ENCODE measurements at places on chromosomes 7 and 10.

- DNase-seq: peak; percentile 57
Measured at GRCh38 chr10:119616882-119617570, 20.3 kb upstream of the TIAL1 start.

DNA sequence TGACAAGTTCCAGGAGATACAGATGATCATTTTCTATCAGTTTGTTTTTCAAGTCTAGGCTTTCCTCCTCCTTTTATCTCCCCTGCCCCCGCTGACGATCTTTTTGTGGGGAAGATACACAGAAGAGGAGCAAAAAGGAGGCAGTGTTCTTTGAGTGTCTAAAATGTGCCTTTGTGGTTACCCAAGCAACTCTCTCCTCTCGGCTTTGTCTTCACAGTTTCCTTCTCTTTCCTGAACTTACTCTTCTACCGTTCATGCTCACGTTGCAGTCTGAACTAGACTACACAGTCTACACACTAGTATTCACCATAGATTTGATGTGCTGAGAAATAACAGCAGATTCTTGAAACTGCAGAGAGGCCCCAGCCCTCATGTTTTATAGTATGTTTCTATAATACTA, 23.6 kb downstream of the CEP41 start:
- DNase-seq: no peak

- DNase-seq: no peak
Measured at GRCh38 chr7:99366646-99367045, 7.9 kb upstream of the ARPC1B start.

GRCh38 chr7:131606346-131607290, 50.2 kb upstream of the PODXL start:
- DNase-seq: no peak

- DNase-seq: no peak
Measured at GRCh38 chr7:29453021-29453420, 110.6 kb upstream of the PRR15 start.

- no peak for DNase-seq
Measured at GRCh38 chr7:96773483-96773882, 63.8 kb upstream of the SEM1 start.

- DNase-seq: no peak
Measured at GRCh38 chr10:5858811-5859210, 30.9 kb downstream of the ANKRD16 start.

GRCh38 chr7:158809596-158809995, 19.7 kb downstream of the ESYT2 start:
- no peak for DNase-seq

DNA sequence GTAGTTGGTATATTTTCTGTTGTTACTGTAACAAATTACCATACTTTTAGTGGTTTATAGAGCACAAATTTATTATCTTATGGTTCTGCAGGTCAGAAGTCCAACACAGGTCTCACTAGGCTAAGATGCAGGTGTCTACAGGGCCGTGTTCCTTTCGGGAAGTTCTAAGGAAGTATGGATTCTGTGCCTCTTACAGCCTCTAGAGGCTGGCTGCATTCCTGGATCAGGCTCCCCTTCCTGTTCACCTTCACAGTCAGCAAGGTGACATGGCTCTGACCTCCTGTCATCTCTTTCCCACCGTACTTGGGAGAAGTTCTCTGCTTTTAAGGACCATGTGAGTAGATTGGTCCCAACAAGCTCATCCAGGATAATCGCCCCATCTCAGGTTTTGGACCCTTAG, 37.3 kb downstream of the BMPR1A start:
- no peak for DNase-seq

DNA sequence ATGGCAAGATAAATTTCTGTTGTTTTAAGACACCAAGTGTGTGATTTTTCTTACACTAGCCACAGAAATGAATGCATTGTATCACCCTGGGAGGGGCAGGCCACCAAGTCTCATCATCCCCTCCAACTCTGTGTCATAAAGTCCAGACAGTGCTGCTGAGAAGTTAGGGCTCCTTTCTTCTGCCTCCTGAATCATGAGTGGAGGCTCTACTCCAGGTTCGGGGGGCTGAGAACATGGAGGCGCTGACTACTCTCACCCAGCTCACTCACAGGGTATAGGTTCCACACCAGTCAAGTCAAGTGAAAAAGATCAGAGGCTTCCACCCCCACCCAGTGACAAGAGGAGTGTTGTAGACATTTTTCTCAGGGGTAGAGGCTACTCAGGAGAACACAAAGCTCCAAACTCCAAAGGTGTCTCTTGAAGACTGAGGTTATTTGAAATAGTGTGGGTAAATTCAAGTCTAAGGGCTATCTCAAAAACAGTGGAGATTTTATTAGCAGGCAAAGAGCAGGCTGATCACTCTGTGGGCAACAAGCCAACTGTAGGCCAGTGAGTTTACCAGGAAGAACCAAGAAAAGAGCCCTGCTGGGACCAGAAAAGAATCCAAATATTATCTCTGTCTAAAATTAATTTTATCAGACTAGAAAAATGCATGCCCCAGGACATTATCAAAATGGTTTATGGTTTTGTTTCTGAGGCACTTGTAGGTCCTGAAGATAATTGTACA, 118.6 kb upstream of the RET start:
- DNase-seq: no peak

GRCh38 chr7:7164591-7164990, 17.8 kb upstream of the C1GALT1 start:
- DNase-seq: no peak

DNA sequence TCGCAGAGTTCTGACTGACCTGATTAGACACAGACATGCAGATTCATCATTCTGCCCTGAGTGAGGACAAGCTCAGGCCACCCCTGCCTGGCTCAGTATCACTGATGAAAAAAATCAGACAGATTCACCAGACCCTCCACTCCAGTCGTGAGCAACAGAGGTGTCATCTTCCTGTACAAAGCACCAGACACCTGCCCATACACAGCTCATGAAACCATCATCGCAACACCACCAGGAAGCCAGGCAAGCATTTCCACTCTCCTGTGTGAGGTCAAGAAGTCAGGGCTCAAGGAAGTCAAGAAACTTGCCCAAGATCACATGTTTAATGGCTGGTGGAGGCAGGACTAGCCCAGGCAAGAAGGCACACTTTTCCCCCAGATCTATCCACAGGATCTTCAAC, 163.0 kb downstream of the CALN1 start:
- DNase-seq: no peak

GRCh38 chr10:102868911-102869257, 386 bp upstream of the AS3MT start:
- DNase-seq: no peak

DNA sequence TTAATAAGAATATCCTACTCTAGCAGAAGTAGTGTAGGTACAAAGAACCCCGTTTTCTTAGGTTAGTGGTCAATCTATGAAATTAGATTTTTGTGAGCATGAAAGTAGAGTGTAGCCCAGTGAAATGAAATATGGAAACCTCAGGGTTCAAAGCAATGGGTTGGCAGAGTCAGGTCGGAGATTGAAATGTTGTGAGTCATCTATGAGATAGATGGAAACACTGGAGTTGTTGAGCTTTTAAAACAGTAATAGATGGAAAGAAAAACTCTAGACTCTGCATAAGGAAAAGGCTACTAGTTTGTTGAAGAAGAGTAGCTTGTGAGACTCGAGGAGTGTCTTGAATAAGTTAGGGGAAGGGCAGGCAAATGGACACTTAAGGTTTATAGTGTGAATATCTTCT, 251.9 kb downstream of the EXOC4 start:
- no peak for DNase-seq

DNA sequence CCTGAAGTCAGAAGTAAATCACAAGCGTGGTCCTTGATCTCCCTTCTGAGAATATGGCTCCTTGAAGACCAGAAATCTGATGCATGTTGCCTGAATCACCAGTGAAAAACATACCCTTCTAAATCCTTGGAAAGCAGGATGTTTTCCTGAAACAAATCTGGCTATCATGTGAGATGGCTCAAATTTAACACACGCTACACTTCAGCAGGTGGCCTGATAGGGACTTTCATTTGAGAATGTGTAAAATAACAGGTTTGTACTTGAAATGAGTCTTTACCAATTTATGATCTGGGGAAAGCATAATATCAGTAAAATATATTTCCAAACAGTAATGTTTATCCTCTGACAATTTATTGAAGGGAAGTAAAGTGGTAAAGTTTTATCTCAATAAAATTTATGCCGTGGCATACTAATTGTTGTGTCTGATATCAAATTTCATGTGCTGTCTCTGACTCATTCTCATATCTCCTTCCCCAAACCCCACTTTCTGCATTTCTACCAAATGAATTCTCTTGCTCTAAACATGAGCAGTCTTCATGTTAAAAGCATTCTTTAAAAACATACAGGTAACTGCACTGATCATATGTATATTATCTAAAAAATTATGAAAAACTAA, 17.4 kb downstream of the CYP3A4 start:
- DNase-seq: no peak

DNA sequence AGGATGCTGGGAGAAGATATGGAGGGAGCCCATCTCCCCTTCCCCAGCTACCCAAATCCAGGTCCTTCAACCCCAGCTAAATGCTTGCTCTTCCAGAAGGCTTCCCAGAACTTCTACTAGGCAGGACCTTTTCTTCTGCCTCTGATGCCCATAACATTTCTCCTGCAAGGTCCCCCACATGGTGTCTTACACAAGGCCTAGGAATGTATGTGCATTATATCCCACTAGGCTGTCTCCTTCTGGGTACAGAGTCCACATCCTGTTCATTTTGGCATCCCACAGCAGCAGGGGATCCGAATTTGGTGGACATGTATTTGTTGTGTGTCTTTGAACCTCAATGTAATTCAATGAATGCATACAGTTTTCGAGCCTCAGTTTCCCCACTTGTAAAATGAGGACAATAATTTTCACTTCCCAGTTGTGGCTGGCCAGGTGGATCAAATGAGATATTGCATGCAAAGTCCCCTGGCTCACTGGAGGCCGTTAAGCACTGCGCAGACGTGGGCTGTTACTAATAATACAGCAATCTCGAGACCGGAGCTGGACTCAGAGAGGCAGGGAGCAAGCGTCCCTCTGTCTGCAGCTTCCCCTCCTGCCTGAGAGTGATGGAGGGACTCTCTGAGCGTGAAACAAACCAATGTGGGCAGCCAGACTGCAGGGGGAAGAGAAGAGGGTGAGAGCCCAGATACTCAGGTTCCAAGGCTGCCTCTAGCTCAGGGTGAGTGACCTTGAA, 18.6 kb upstream of the YWHAG start:
- no peak for DNase-seq

DNA sequence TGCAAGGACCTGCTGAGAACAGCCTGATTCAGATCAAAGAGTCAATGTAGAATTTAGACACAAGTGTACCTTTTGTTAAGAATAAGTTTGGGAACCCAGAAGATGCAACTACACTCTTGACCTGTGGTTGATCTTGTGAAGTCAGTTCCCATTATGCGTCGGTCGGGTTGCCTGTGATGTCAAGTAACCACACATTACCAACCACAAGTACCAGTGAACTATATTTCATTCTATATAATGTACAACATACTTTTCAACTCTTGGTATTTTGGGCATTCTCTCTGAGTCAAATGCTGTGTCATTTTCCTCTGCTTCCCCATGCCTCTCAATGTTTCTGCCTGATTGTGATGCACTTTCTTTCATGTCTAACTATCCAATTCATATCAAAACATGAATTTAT, 426.2 kb downstream of the ETV1 start:
- no peak for DNase-seq

DNA sequence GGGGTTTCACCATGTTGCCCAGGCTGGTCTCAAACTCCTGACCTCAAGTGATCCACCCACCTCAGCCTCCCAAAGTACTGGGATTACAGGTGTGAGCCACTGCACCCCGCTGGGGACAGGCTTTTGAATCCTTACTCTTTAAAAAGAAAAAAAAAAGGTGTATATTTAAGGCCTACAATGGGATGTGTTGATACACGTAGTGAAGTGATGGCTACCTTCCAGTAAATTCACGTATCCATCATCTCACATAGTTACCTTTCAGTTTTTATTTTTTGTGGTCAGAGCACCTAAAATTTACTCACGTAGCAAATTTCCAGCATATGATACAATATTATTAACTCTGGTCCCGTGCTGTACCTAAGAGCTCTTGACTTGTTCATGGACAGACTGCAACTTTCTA, 119.5 kb upstream of the INSYN2A start:
- DNase-seq: no peak

GRCh38 chr10:91409069-91409868, 875 bp upstream of the HECTD2 start:
- peak; percentile 86 for DNase-seq

- no peak for DNase-seq
Measured at GRCh38 chr7:109663806-109664205, 1094.1 kb downstream of the DNAJB9 start.

DNA sequence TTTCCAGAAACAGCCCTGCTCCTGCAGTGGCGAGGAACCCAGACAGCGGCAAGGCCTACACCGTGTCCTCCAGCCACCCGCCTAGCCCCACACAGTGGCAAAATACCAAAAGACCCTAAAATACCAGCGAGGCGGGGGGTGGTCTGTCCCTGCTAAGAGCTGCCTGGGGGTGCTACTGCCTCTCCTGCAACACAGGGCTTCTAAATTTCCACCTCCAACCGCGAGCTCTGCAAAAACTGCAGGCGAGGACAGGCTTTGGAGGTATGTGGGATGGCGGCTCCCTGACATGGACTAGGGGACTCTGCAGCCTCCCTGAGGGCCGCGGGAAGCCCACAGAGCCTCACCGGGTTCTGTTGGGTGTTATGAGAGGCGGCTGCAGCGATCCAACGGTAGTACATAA, 122.3 kb downstream of the WDR37 start:
- no peak for DNase-seq
